Left lung (tissue), 14 donors: ENCODE measurements at places on chromosomes 4 and X. TPM values are rescaled to one million over a fixed set of nuclear protein-coding genes. Genes with fewer than 3 reads are reported as not detected.

GRCh38 chr4:140172960-140173359, 19.0 kb upstream of the MAML3 start:
- DNase-seq: no peak

DNA sequence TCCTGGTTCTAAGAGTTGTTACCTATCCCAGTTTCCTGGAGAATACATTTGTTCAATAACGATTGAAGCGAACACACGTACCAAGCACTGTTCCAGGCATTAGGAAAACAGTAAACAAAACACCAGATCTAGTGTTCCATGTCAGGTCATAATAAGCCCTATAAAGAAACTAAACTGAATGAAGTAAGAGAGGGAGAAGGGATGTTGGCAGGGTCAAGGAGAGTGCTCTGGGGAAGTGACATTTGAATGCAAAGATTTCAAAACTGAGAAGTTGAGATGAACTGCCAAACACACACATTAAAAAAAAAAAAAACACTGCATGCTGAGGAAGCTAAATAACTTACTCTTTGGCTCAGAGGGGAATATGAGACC, 14.4 kb upstream of the ENAM start:
- no peak for DNase-seq

GRCh38 chrX:115233497-115234455, at the start of gene LRCH2:
Gene LRCH2 (minus strand): TSS chrX:115234096. CDS start chrX:115234041, 55 bp downstream.
- DNase-seq: peak; percentile 50

DNA sequence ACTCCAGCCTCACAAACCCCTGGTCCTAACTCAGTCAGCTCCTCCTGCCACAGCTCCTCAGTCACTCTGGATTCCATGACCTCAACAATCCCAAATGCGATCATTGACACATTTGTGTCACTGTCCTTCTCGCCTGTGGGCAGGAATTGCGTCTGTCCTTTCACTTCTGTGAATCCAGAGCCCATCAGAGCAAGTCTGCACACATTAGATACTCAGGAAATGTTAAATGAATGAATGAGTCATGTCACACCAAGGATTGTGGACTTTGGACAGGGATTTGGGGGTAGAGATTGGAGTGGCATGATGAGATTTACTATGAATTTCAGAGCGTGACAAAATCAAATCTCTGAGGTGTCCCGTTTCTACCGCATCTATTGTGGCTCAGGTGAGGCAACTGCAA, 11.8 kb upstream of the CLDN24 start:
- no peak for DNase-seq

DNA sequence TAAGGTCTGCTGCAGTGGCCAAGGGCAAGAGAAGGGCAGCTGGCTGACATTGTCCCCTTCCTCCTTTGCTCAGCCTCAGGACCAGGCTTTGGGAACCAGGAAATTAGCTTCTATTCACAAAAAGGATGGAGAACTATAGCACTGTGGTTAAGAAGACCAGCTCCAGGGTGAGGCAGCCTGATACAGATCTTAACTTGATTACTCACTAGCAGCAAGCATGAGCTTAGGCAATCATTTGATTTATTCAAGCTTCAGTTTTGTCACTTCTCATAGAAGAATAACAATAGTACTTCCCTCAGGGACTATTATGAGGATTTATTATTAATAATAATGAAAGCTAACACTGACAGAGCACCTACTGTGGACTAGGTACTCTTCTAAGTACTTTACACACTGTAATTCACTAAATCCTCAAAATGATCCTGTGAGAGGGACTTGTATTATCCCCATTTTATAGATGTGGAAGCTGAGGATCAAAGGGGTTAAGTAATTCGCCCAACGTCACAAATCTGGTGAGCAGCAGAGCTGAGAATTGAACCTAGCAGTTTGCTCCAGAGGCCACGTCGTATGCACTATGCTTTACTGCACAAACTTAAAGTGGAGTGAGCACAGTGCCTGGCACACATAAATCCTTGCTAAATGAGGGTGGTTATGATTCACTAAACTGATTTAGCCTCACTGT, 130.4 kb upstream of the PAK3 start:
- DNase-seq: no peak

The TCP11X2 gene
- total RNA-seq: not detected

The RHOXF2B gene
- not detected for total RNA-seq

- no peak for DNase-seq
Measured at GRCh38 chr4:38948551-38948950, 80.9 kb downstream of the FAM114A1 start.

DNA sequence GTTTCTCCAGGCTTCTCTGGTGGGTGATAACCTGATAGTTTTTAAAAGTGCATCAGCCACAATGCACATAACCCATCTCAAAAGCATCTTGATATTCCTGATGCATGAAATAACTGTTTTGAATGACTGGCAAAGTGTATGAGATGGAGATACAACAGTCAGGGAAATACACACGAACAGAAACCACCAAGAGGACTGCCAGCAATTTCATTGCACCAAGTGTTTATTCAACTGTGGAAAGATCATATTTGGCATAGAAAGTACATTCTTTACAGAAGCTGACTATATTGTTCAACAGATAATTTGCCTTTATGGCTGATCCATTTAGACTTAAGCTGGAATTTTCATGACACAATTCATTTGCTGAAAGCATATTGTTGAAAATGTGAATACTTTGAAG, 139.5 kb downstream of the SLIT2 start:
- DNase-seq: no peak

DNA sequence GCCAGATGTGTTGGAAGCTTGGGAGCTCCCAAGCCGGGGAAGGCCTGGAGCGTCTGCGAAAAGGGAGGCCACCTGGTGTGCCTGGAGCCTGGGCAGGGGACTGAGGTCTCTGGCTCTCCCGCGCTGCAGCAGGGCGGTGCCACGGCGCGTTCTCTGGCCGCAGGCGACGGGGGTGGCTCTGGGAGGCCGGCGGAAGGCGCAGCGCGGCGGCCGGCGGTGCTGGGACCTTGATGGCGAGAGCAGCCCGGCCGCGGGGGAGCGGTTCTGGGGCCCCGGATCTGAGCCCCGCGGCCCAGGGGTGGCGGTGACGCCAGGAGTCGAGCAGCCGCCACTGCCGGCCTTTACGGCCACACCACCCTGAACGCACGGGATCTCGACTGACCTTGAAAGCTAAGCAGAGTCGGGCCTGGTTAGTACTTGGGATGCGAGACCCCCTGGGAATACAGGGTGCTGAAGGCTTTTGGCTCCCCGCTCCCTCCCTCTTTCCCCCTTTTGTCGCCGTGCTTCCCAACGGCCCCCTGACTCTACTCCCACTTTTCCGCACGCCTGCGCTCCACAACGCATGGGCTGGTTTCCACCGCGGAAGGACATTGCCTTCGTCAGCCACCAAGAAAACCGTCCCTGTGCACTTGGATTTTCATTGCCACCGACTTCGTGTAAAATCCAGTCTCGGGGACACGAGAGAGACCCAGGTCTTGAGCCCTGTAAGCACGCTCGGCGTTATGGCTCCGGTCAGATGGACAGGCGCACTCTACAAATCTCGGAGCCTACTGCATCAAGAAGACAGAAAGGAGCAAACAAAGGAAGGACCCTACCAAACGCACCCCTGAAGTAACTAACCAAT, 9.5 kb downstream of the FRG2 start:
- no peak for DNase-seq

The PDS5A gene
- total RNA-seq: 82.1 TPM

The ANK2 gene
- 31.3 TPM for total RNA-seq

DNA sequence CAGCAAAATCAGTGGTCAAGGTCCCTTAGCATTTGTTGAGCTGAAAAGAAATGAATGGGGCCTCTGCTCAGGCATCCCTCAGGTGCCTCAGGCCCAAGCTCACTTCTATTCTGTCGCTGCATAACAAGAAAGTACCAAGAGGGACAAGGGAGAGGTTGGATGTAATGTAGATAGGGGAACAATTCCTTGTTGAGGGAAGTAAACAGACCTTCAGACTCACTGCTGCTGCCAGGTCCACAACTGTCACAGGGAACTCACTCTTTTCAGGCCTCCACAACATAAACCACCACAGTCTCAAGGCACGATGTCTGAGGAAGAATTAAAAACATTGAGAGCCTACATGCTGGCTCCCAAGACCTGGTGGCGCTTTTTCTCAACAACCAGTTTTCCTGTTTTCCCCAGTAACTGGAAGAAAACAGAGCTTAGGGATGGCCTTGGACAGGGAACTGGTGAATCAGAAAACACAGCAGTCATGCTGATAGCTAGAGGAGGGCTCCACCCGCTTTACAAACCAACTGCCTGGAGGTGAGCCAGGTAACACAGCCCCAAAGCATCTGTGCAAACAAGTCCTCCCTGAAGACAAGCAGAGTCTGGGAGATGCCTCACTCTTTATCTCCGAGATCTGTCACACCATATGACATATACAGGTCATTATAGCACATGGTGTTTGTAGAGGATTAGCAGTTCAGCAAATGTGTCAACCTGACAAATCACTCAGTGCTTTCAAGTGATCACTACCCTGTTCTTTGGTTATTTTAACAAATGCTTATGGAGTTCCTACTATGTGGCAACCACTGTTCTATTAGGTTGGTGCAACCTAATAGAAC, 14.3 kb upstream of the AWAT1 start:
- DNase-seq: no peak

DNA sequence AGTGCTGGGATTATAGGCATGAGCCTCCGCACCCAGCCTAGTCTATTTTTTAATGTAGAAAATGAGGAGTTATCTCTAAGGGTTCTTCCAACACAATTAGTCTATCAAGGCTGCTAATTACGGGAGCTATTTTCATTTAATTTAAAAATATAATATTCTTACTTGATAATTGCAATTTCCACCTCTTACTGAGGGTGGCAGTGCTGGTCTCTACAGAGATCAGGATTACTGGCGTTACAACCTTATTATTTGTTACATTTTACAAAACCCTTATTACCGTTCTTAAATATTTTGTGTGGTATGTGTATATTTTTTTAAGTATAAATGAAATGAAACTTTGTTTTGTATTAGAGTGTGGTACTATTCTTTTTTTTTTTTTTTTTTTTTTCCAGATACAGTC, 17.6 kb upstream of the GK start:
- DNase-seq: no peak

The EDA2R gene
- 2.6 TPM for total RNA-seq

DNA sequence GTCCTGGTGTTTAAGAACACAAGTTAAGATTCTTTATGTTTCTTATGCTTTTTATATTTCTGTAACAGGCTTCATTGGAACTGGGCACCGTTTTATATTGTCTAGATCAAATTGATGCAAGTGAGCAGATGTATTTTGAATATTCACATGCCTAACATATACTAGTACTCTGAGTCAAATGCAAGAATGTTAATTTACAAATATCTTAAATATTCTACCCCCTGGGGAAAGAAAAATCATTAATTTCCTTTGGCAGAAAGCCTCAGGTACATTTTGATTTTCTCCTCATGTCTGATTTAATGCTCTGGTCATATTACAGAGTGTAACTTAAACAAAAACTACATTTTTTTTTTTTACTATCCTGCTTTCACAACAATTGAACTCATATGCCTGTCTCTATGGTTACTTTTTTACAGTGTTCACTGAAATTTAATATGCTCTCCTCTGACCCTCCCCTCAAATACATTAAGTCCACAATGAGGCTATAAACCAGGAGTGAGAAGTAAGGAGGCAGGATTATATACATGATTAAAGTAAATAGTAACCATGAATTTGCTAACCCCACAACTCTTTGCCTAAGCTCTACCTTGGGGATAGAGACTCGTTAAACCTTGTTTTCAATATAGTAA, 2.4 kb upstream of the NSUN7 start:
- DNase-seq: no peak

- peak; percentile 31 for DNase-seq
Measured at GRCh38 chr4:110049951-110050925, 137.6 kb downstream of the EGF start.

DNA sequence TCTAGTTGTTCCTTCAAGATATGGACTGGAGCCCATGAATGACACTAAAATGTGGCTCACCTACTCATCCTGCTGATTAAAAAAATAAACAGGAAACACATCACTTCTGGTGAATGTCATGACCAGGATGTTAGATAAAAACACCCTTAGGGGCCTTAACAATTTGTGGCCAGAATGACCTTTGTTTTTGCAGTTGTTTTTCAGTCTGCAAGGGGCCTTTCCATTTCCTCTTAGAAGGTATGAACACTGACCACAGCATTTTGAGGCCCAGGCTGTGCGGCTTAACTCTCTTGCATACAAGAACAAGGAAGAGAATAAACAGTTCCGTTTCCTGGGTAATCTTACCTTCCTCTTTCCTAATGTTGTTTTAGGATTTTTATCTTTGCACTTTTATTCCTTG, 113.2 kb downstream of the IL1RAPL2 start:
- DNase-seq: no peak

DNA sequence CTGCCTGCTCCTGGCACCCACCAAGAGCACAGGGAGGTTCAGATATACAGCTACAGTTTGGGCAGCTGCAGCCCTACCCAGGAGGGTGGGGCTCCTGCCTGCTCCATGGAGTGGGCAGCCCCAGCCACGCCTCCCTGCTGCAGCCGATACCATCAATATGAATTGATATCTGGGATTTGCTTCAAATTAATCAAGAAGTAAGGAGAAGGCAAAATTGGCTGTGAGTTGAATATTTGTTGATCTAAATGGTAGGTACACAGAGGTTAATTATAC, 31.2 kb upstream of the ZNF280C start:
- no peak for DNase-seq

The PIN4 gene
- 9.0 TPM for total RNA-seq

DNA sequence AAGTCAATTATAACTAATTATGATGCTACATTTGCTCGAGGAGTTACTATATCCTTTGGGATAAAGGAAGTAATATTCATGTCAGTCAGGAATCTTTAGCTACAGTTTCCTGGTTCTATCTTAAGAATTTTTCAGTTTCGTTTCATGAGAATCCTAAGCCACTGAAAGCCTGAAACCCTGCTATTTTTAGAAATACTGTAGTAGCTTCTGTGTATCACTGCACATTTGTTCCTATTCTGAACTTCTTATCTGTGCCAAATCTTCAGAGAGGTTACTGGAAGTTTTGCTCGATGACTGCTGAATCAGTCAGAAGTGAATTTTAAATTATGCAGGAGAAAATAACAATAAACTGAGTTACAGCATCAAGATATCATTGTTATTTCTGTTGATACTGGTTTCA, 249.2 kb downstream of the TENM3 start:
- no peak for DNase-seq

DNA sequence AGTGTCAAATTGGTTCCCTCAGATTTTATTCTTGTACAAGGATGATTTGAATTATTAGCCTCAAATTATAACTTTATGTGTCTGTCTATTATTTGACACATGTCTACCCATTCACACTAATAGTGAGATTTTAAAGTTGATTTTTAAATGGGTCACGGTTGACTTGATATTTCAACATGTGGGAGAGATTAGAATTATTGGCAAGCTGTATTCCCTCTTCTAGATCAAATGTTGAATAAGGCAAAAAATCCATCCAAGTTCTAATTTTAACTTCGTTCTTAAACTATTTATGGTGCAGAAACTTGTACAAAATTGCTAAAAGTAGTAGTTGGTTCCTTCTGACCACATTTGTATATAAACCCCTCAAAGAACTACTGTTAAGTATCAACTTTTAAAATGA, 1498.0 kb downstream of the STIM2 start:
- DNase-seq: no peak

DNA sequence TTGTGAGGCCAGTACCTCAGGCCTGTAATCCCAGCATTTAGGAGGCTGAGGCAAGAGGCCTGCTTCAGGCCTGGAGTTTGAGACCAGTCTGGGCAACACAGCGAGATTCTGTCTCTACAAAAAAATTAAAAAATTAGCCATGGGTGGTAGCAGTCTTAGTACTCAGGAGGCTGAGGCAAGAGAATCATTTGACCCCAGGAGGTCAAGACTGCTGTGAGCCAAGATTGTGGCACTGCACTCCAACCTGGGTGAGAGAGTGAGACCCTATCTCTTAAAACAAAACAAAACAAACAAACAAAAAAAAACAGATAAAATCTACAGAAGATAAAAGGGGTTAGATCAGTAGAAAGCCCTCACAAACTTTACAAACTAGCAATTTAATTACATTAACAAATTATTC, 80.7 kb downstream of the MAB21L2 start:
- DNase-seq: no peak

The CTAG1A gene
- not detected for total RNA-seq
